Activated T-cell treated with anti-CD3 and anti-CD28 coated beads for 48 hours (primary cell): ENCODE measurements at places on chromosomes 5 and 9.
A peak's percentile ranks its signal among the peaks of the same experiment; 100 is the strongest.

- no peak for DNase-seq
Observed at GRCh38 chr9:70493029-70493428, 78.6 kb upstream of the KLF9 start.

DNA sequence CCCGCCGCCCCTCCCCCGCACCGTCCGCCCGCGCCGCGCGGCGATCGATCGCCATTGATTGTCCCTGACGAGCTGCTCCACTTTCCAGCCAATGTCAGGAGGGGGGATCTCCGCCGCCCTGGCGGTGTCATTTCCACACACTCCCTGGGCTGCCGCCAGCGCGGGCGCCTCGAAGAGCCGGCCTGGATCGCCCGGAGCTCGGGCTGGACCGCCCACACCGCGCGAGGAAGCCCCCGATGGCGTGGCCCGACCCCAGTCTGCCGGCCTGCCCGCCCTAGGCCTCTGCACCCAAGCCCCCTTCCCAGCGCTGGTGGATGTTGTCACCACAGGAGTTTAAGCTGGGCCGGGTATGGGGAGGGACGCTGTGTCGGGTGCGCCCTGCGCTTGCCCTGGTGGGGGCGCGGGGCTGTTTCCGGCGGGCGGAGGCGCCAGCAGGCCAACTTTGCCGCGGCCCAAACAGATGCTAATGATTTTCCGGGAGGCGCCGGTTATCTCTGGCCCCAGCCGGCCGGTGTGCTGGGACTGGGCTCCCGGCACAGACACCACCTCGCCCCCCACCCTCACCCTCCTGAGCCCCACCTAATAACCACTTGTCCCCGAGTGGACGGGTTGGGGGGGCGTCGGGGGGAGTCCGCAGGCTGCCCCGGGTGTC is 10.6 kb upstream of the CXXC5 start:
- DNase-seq, result peak; percentile 33

DNA sequence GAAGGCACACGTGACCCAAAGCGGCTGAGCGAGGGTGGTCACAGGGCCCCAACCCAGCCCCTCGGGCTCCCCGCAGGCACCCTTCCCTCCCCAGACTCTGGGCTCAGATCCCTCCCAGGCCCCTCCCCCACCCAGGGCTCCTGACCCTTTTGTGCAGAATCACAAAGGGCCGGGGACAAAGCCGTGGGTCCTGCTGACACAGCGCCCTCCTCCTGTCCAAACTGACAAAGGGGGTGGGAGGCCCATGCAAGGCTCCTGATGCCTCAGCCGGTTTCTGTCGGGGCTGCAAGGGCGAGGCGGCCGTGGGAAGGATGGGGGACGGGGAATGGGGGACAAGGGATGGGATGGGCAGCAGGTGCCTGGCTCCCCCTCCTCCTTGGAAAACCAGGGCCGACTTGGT is 43.5 kb upstream of the UBAC1 start:
- no peak for DNase-seq

GRCh38 chr9:77809552-77809951 is 161.4 kb upstream of the GNA14 start:
- no peak for DNase-seq

GRCh38 chr9:15499139-15499538 is 11.6 kb downstream of the PSIP1 start:
- no peak for DNase-seq

DNA sequence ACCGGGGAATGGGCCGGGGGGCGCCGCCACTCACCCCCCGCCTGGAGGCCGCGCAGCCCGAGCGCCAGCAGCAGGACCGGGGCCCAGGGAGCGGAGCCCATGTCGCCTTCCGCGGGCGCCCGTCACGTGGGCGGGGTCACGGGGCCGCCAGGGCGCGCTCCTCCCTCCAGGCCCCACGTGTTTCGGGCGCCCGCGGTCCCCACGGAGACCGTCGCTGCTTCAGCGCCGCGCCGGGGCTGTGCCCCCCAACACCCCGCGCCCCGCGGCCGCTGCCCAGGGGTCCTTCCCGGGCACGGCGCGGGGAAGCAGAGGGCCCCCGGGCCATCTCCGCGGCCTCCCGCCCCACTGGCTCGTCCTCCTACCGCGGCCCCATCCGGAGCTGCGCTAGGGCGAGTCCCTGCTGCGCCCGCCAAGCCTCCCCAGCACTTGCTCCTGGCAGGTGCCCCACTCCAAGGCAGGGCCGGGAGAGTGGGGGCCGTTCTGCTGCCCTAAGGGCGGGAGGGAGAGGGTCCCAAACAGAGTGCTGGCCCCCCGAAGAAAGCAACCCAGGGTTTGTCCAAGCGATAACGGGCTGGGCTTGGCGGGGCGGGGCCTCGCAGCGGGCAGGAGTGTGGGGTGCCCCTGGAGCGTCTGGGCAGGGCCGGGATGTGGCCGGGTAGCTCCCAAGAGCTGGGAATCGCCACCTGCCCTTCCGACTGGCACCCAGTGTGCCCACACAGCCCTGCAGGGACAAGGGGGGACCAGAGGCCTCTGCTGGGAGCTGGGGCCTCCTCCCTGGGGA is at the start of gene DPP7:
TSS of gene DPP7 (minus strand) at position 121 of the 781 bp plus-strand sequence. CDS start at position 101, 20 bp downstream.
- DNase-seq, result peak; percentile 81

GRCh38 chr5:64330728-64331231 is 165.1 kb downstream of the RNF180 start:
- no peak for DNase-seq

- DNase-seq, result no peak
Observed at GRCh38 chr5:128378196-128378595, 159.8 kb downstream of the FBN2 start.
